ENCODE measurements at places on chromosomes 4 and X.

DNA sequence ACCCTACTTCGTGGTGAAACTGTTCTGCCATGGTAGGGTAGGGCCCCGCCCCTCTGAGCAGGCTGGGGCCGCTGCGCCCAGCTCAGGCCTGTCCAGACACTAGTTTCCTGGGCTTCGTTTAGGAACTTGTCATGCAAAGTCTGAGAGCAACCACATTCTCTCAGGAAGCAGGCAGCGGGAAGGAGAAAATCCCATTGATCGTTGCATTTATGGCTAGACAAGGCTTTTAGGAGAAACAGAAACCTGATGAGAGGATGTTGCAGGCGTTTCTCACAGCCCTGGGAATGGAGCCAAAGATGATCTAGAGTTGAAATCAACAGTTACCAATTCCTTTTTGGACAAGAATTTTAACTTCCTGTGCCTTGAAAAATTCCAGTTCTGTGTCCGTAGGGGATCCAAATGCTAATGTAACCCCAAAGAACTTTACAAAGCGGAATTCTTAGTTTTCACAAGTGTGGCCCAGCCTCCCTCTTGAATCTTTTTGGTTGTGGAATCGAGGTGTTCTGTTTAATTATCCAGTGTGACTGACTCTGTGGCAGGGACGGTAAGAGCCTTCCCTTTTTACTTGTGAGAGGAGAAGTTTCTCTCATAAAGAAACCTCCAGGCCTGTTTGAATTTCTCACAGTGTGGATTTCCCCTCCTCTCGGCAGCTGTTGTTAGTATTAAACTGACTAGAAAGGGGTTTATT, 4.5 kb upstream of the CXCL9 start:
- no peak for DNase-seq

GRCh38 chr4:169268951-169269760, 1.6 kb downstream of the SH3RF1 start:
- DNase-seq = no peak

DNA sequence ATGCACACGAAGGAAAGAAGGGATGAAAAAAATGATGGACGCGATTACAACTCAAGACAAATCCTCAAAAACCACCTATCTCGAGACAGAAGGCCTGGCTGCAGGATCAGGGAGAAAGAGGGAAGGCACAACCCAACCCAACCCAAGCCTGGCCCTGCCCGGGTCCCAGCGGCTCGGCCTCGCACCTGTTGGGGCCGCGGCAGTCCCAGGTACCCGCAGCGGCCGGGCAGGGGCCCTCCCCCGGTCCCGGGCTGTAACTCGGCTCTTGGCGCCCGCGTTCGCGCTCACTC, 464 bp downstream of the RASGEF1B start:
- DNase-seq = no peak

- DNase-seq = no peak
Measured at GRCh38 chr4:185437809-185438208, 12.0 kb upstream of the UFSP2 start.

- no peak for DNase-seq
Measured at GRCh38 chr4:122996350-122996749, 74.0 kb upstream of the NUDT6 start.

DNA sequence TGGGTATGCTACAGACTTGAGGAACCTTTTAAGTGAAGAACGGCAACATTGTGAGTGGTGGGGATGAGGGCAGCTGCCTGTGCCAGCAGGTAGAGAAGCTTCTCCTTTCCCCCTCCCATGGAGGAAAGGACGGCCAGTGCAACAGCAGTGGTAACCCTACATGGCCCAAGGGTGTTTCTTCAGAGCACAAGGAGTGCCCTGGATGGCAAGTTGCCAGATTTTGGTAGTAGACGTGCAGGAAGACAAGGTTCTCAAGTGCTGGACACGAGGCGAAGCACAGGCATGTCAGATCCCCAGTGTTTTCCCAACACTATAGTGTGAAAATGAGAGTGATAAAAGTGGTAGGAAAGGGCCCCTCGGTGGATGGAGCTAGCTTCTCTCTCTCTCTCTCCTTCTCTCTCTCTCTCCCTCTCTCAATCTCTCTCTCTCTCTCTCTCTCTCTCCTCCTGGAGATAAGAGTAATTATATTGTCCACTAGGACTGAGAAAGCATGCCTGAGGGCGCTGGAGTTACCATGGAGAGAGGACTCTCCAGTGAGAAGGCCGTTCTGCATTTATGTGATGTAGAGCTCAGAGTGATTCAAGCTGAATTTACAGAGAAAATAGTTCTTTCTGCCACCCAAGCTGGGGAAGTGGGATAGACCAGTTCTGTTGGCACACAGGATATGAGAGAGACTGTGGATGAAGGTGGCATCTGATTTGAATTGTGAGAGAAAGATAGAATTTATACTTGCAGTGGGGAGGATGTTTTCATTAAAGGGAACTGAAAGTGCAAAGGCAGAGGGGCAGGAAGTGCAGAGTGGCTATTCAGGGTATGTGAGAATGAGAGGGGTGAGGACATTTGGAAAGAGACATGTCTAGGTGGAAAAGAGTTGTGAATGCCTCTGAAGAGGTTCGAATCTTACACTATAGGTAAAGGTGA, 25.7 kb upstream of the TRPC3 start:
- no peak for DNase-seq

GRCh38 chrX:38216642-38217041, 4.0 kb downstream of the SRPX start:
- DNase-seq = no peak

DNA sequence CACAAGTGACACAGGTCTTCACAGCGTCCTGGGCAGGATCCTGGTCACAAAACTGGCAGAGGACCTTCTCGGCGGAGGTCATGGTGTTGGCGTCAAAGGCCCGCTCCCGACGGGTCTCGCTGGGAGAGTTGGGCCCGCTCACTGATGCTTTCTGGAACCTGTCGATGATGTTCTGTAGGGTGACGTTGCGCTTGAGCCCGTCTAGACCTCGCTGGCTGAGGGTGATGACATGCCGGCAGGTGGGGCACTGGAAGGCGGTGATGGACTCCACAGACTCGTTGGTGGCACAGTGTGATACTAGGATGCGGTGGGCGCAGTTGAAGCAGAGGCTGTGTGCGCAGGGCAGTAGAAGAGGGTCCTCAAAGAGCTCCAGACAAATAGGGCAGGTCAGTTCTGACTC, 53.2 kb downstream of the MID1 start:
- no peak for DNase-seq

Measured in stimulated activated CD8-positive, alpha-beta memory T cell treated with anti-CD3 and anti-CD28 coated beads, Interleukin-4, amount 100 ng/mL, for 4 hours (primary cell).